ENCODE measurements at places on chromosomes 2 and 18.

DNA sequence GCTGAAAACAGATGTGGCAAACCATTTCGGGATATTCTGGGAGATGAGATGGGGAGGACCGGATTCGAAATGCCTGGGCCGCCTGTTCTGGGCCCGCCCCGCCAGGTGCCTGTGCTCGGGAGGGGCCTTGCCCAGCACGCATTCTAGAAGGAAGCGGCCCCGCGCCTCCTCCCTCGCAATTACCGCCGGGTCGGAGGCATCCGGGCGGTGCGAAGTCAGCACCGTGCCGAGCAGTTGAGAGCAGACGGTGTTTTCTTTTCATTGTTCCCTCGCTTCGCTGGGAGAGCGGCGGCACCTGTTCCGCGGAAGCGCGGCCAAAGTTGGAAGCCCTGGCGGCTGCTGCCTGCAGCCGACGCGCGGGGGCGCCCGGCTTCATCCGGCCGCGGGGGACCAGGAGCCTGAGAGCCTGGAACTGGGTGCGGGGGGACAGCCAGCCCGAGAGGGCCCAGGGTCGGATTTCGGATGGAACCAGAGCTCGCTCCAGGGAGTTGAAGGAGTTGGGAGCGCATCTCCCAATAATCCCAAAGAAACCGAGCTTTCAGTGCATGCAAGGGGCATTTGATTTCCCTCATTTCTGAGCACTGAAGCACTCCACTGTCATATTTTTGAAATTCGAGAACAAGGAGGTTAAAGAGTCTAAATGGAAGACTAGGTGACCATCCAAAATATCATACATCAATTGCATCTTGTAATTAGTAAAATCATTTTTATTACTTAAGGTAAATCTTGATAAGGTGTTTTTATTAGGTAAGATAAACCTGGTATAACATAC is 241.8 kb upstream of the RAB12 start:
- no peak for DNase-seq

- DNase-seq = no peak
Observed at GRCh38 chr2:84817239-84817655, 63.6 kb downstream of the TRABD2A start.

GRCh38 chr2:146312899-146313298 is 1531.9 kb upstream of the ACVR2A start:
- peak; percentile 61 for DNase-seq

DNA sequence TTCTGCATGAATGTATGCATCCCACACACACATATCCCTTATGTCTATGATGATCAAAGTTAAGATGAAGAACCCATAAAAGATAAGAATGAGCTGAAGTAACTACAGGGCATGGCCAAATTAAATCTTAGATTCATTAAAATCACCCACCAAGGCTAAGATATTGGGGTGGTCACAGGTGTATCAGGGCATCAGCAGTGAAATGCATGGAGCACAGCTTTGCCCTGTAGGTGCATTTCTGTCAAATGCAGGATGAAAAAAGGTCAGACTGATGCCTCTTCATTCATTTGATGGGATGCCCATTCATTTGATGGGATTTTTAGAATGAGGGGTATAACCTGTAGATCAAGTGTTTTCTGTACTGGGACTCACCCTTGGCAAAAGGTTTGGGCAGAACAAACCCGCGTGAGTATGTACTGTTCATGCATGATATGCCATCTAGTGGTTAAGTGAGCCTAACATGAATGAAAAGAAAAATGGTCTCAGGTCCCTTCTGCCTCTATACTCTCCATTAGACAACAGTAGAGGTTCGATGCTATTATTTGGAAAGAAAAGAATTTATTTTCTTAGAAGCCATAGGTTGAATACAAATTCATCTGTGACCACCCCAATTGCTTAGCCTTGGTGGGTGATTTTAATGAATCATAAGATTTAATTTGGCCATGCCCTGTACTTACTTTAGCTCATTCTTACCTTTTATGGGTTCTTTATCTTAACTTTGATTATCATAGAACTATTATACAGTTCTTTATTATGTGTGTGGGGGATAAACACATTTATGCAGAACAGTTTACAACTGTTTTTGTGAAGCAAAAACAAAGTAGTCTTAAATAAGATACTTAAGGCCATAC is 43.2 kb upstream of the NOSTRIN start:
- peak; percentile 69 for DNase-seq

DNA sequence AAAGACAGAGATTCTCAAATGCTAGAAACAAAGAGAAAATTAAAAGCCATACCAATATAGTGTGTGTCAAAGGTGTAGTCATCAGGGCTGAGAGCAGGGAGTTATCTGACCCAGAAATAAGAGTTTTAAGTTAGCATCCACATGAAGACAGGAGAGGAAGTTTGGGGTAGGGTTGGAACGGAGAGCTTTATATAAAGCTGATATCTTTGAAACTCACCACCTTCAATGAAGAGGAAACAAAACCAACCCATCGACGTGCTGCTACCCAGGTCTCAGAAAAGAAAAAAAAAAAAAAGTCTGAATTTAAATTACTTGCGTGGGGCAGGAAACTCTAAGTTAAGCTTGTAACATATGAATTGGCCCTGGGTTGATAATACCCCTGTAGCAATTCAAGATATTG is 42.4 kb downstream of the ARL4C start:
- DNase-seq = no peak

GRCh38 chr2:183037553-183038340 is 510 bp downstream of the NCKAP1 start:
- peak; percentile 75 for DNase-seq

DNA sequence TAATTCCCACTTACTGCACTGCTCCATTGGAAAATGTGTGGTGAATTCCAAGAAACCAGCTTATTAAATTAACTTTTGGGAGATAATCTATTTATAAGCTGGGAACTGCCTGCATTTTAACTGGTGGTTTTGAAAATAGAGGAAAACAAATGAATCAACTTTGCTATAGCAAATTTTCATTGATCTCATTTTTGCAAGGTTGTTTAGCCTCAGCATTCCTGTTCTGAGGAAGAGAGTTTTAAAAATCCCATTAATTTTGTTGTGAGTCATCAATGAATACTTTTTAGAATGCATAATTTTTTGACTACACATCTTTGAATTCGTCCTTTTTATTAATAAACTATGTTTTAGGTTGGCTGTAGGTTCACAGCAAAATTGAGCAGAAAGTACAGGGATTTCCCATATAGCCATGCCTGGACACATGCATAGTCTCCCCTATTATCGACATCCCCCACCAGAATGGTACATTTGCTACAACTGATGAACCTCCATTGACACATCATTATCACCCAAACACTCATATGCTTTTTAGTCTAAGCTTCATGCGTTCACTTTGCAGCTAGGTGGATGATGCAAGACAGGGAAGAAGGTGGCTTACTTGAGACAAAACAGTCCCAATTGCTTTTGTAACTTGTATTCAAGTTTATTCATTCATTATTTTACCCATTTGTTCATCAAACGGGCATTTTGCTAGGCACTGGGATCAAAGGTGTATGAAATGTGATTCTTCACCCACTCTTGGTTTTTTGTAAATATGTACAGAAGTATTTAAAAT is 106.9 kb downstream of the ZNF521 start:
- no peak for DNase-seq

GRCh38 chr2:174392706-174393105 is 2.8 kb upstream of the SCRN3 start:
- DNase-seq = no peak

DNA sequence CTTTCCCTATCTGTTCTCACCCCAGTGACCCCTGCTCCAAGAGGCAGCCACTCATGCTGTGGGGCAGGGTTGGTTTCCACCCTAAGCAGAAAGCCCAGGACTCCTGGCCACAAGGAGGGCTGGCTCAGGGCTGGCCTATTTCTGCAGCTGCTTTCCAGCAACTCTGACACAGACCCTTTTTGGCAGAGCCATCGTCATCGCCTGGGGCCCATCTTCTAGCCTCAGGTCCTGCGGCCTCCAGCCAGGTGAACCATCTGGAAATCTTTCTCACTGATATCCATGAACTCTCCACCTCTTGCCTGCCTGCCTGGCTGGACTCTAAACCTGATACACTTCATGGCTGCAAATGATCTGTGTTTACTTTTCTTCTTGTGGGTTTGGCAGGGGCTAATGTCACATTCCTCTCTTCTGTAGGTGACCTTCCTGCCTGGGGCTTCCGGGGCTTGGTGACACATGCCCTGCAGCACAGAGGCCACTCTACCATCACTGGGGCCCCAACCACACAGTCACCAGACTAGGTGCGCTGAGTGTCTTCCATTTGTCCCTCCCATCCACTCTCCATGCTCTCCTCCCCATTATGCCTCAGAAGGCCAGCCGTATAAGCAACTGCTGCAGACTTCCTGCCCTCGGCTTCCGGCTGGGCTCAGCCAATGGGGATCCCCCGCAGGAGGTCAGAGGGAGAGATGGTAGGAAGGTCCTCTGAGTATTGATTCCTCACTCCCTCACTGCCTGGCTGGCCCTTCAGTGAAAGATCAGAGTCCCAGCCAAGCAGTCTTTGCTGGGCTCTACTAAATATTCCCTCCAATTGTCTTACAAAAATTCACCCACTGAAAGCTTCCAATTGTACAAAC is 9.7 kb upstream of the COPS8 start:
- no peak for DNase-seq

DNA sequence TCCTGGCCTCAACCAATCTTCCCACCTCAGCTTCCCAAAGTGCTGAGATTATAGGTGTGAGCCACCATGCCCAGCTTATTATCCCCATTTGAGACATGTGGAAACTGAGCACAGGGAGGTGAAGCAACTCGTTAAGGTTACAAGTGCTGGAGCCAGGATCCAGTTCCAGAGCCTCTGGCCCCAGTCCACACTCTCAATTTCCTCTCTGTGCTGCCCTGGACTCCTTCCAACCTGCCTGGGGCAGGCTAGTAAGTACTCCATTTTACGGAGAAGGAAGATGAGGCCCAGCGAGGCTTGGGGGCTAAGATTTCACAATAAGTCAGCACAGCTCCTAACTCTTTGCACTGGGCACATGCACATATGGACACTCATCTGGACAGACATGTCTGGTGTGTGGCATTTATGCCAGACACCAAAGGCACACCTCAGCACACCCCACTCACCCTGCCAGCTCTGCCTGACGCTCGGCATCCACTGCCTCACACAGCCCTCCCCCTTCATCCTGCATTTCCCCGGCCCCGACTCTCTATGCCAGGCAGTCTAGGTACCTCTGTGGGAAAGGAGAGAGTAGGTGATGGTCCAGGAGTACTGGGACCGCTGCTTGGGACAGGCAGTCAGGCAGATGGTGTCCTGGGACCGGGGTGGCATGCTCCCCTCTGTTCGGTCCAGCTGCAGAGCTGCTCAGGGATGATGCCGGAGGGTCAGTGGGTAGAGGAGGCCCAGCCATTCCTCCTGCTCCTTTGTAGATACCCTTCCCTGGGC is 20.5 kb downstream of the CFAP65 start:
- no peak for DNase-seq

DNA sequence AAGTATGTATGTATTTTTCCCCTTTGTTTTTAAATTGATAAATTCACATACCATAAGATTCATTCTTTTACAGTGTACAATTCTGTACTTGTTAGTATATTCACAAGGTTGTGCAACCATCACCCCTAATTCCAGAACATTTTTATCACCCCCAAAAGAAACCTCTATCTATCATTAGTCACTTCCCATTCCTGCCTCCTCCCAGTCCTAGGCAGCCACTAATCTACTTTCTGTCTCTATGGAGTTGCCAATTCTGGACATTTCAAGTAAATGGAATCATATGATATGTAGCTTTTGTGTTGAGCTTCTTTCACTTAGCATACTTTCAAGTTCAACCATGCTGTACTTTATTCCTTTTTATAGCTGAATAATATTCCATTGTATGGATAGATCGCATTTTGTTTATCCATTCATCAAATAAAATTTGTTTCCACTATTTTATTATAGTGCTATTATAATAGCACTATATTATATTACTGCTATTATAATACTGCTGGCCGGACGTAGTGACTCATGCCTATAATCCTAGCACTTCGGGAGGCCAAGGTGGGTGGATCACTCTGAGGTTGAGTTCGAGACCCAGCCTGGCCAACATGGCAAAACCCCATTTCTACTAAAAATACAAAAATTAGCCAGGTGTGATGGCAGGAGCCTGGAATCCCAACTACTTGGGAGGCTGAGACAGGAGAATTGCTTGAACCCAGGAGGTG is 10.9 kb downstream of the STARD7 start:
- DNase-seq = no peak

DNA sequence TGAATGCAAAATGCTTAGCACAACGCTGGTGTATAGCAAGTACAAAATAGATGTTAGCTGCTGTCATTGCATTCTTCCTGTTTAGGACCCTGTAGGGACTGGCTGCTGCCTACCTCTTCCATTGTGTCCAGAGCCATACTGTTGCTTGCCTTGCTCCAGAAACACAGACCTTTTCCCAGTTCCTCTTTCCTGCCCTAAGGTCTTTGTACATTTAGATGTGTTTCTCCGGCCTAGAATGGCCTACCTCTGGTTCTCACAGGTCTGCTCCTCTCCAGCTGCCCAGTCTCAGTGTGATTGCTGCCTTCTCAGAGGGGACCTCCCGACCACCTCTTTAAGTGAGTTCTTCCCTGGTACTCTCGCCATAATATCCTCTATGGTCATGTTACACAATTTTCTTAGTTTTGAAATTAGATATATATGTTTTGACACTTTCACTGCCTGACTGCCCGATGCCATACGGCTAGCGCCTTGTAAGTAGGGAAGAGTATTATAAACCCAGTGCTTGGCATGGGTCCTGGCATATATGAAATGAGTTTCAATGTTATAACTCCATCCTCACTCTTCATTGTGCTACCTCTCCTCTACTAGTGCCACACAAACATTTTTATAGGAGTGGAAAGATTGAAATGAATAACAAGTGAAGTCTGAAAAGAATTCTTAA is 48.3 kb downstream of the RFTN2 start:
- DNase-seq = no peak

GRCh38 chr2:7467782-7468447 is 550.7 kb downstream of the RNF144A start:
- DNase-seq = no peak

DNA sequence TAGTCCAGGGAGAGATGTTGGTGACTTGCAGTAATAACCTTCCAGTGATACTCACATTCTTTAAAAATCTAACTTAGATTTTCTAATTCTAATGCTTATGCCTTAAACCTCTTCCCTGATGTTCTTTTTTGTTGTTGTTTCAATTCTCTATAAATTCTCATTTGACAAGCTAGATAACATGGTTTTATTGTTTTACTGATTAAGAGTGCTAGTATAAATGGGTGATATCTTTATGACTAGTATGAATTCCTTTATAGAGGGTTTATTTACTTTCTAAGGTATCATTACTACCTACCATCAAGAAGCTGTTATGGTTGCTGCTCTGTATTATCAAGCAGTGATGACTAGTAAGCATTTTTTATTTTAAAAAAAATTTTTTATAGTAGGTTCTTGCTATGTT is 35.0 kb downstream of the ACVR2A start:
- DNase-seq = no peak

- DNase-seq = peak; percentile 30
Observed at GRCh38 chr2:233060980-233061590, 943 bp downstream of the INPP5D start.

DNA sequence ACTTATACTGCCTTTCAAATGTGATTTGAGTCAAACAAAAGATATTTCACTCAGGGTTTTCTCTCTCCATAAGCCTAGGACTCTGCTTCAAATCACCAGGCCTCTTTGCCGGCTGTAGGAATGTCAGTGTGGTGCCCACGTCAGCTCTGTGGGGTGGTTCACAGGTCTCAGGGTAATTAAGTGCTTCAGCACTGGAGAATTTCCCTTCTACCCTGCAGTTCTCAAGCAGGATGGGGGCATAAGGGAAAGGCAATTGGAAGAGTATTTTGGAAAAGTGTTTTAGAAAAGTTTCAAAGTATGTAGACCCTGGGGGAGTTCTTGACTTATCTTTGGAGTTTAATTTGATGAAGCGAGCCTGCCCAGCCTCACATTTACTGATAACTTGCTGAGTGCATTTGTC is 9.6 kb downstream of the CNGA3 start:
- DNase-seq = no peak

GRCh38 chr18:12052866-12053265 is 40.8 kb upstream of the ANKRD62 start:
- no peak for DNase-seq
